ENCODE measurements at places on chromosomes 11 and 22. TPM values are rescaled to one million over a fixed set of nuclear protein-coding genes. Genes with fewer than 3 reads are reported as not detected.

The TST gene
- total RNA-seq, result 45.8 TPM

The SAA4 gene
- not detected for total RNA-seq

The OR5AS1 gene
- not detected for total RNA-seq

The CYP2D6 gene
- not detected for total RNA-seq

The KDM4E gene
- not detected for total RNA-seq

The PLA2G3 gene
- not detected for total RNA-seq

The PARVG gene
- 3.5 TPM for total RNA-seq

The OR8B2 gene
- total RNA-seq, result not detected
